ENCODE measurements at places on chromosomes 6 and 20.

GRCh38 chr6:27303613-27304272 is 8.3 kb downstream of the POM121L2 start:
- no peak for DNase-seq

- DNase-seq, result no peak
Observed at GRCh38 chr6:169472786-169473416, 219.3 kb upstream of the THBS2 start.

DNA sequence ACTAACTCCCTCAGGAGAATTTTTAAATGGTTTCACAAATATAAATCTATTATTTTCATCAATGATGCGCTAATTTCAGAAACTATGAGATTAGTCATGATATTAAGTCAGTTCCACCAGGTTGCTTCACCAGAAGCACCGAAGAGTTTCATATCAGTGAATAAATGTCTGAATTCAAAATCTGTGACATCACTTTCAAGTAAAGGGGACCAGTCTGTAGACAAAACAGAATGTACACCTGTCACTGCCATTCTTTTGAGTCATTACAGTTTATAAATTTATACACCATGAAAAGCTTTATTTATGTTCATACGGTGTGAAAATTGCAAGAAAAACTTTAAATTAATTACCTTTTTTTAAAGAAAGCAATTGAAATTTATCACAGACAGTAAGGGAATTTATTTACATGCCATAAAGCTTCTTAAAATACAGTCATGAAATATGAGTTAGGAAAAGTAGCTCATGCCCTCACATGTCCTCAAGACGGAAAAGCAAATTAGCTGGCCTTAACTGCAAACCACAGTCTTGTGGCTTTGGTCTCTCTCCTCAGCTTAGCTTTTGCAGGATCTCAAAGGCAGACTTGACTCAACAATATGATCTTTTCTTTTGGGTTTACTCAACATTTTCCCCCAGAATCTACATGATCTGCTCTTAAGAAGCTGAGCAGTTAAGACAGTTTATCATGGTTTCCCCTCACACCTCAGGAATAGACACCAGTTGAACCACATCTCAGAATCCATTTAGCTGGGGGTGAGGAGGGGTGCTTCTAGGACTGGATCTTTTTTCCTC is 177.7 kb upstream of the MCHR2 start:
- DNase-seq, result no peak

DNA sequence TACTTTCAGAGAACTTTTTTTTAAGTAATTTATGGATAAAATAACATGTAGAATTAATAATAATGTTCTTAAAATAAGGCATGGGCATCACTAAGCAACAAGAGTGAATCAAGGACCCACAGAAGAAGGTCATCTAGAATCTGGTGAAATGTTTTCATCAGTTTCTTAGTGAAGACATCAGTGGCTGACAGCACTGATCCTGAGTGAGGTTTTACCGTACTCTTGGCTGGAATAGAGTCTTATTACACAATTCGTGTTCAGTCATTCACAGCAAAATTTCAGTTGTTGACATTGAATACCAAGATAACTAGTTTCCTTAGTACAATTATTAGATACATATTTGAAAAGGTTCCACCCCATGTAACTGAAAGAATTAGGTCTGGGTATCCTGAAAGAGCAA is 140.4 kb downstream of the C6orf58 start:
- no peak for DNase-seq

DNA sequence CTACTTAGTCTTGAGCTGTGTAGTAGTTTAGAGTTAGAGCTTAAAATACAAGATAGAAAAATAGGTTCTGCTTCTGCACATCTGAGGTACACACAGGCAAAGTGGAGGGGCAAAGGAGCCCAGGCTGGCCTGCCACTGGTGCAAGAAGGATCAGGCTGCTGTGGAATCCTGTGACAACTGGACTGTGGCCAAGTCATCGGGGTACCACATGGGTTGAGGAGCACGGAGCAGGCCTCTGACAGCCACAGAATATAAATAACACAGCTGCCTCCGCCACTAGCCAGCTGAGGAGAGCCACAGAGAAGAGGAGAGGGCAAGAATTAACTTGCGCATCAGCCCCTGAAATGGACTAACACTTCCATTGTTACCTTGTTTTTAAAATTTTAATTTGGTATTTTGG is 206.0 kb upstream of the MARCKS start:
- no peak for DNase-seq

DNA sequence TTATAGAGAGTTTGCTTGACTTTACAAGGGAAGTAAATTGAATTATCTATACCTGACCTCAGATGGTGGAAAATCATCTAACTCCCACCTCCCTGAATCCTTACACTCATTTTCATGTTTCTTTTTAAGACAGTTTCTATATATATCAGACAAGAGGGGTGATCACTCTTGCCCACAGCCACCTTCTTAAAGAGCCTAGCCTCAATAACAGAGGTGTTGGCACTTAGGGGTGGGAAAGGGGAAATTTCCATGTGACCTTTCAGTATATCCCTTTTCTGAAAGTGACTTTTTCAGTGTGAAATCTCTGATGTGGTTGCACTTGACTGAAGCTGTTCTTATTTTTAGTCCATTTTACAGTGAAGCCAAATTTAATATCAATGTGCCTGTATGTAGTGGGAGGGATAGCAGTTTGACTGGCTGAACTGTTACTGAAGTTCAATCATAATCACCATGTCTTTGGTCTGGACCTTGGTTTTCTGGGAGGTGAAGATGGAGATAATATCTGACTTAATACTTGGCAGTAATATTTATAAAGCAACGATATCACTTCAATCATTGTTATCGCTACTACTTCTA is 141.3 kb downstream of the MAP3K7 start:
- DNase-seq, result no peak

DNA sequence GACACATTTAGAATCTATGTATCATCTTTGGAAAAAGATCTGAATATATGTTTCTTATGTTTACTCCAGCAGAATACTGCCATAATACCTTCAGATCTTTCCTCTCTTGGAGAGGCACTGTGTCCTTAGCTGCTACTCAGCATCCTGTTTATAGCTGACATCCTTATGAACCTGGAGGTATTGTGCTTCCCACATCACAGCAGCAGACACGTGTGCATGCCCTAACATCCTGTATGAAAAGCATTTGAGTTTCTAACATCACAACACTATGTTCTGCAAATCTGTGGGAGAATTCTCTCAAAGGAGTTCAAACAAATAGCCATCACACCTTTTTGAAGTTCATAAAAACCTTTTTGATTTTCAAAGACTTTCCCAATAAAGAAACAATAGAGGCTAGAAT is 216.0 kb downstream of the GJA1 start:
- no peak for DNase-seq

- no peak for DNase-seq
Observed at GRCh38 chr6:32088487-32089049, 20.6 kb downstream of the TNXB start.

DNA sequence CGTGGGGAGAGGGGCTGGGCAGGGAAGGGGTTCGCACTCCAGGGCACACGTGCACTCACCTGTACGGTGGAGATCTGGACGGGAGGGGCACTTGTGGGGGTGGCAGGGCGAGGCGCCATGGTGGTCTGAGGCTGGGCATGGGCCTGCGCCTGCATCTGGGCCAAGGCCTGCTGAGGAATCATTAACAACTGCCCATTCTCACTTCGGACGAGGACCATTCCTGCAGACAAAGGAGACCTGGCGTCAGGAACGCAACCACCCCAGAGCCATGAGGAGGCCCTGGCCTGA is 51.2 kb downstream of the TAF4 start:
- no peak for DNase-seq

All from cortex of kidney (tissue), 1 donor.